Activated CD4-positive, alpha-beta T cell treated with anti-CD3 and anti-CD28 coated beads for 24 hours (primary cell): ENCODE measurements at places on chromosomes 5 and 9.

GRCh38 chr9:88429595-88430430 is 41.6 kb downstream of the SPIN1 start:
- DNase-seq = no peak

- no peak for DNase-seq
Observed at GRCh38 chr9:17556255-17556654, 22.6 kb upstream of the SH3GL2 start.

- DNase-seq = no peak
Observed at GRCh38 chr5:120644516-120644915, 180.4 kb downstream of the PRR16 start.

GRCh38 chr9:98040212-98040611 is 16.3 kb upstream of the NANS start:
- DNase-seq = no peak

GRCh38 chr5:41252036-41252435 is 38.7 kb upstream of the C6 start:
- no peak for DNase-seq

GRCh38 chr9:81145331-81145963 is 543.9 kb downstream of the TLE1 start:
- DNase-seq = no peak

GRCh38 chr9:96219026-96219899 is 82.7 kb downstream of the HSD17B3 start:
- peak; percentile 16 for DNase-seq

- DNase-seq = no peak
Observed at GRCh38 chr5:164650427-164650826, 1145.0 kb downstream of the MAT2B start.

DNA sequence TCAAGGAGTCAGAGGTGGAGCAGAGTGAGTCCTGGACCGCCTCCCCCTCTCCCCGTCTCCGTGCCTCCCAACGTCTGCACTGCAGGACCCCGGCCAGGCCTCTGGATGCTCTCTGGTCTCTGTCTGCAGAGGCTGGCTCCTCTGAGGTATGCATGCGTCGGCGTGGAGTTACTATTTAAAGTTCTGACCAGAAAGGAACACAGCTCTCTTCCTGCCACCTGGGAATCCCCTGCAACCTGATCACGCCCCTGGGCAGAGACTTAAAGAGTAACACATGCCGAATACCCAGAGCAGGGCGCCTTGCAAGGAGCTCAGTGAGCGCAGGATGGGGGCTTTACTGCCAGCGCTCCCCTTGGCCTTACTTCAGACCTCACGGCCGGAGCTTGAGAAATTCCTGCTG is 16.0 kb downstream of the ANXA6 start:
- no peak for DNase-seq

DNA sequence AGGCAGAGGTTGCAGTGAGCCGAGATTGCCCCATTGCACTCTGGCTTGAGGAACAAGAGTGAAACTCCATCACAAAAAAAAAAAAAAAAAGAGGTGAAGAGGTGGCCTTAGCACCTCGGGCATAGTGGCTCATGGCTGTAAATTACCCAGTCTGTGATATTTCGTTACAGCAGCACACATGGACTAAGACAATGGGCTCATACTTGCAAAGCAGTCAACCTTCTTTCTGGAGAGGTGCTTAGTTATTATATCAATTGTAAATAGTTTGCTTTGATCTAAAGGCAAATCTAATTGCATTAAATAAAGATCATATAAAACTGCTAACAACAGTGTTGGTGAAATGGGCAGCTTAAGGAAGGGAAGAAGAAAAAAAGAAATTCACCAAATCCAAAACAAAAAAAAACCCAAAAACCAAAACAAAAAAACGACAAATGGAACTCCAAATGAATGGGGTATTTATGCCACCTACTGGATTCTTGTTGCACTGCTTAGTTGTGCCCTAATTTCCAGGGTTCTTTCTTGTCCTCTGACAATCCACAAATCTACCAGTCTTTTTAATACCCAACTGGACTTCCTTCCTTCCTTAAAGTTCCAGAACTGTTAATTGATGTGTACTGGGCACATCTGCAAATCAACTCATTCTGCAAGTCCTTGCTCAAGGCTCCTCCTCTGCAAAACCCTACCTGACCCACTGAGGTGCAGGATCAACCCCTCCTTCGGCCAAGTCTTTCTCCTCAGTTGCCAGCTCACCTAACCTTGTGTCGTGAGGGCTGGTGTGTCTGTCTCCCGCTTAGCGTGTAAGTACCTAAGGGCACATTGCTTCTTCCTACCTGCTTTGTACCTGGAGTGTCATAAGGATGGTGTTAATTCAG is 35.0 kb upstream of the DMRT1 start:
- no peak for DNase-seq

- no peak for DNase-seq
Observed at GRCh38 chr9:138105561-138106505, 228.3 kb downstream of the CACNA1B start.

DNA sequence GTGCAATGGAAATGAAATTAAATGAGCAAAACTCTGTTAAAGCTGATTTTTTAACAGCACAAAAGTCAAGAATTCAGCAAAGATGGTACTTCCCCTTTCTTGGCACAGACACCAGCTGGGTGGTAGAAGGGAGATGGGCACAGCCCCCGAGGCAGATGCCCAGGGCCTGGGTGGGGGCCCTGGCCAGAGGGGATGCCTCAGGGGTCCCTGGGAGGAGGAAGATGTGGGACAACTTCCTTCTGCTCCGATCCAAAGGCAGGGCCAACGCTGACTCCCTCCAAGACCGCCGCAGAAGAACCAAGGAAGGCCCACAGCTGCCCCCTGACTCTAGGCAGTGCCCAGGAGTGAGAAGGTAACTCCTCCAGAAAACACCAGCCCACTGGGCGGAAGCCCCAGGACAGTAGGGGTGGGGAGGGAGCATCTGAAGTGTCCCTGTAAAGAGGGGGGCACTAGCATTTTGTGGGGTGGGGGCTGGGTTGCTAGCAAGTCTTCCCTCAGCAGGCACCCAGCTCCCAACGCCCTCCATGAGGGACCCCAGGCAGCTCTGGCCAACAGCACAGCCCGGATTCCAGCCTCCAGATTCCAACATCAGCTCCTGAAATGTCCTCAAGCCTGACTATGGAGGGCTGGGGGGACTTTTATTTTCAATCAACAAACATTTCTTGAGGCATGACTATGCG is 4.9 kb downstream of the NACC2 start:
- no peak for DNase-seq

- DNase-seq = no peak
Observed at GRCh38 chr9:131480258-131480657, 22.5 kb upstream of the POMT1 start.

DNA sequence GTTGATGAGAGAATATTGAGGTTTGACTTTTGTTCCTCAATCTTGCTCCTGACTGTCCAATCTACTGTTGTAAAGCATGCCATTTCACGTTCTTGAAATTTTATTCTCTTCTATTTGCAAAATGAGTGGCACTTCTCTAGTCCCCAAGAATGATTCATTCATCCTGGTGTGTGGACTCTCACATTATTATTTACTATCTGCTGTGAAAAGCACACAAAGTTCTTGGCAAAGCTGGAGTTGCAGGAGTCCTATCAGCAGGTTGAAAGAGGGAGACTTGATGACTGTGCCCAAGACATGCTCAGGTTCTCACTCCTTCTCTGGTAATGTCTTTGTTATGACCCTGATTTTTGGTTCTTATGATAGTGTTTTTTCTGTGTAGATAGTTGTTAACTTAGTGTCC is 382.6 kb downstream of the DMRTA1 start:
- DNase-seq = no peak

GRCh38 chr5:167634432-167634831 is 657.0 kb upstream of the WWC1 start:
- no peak for DNase-seq

DNA sequence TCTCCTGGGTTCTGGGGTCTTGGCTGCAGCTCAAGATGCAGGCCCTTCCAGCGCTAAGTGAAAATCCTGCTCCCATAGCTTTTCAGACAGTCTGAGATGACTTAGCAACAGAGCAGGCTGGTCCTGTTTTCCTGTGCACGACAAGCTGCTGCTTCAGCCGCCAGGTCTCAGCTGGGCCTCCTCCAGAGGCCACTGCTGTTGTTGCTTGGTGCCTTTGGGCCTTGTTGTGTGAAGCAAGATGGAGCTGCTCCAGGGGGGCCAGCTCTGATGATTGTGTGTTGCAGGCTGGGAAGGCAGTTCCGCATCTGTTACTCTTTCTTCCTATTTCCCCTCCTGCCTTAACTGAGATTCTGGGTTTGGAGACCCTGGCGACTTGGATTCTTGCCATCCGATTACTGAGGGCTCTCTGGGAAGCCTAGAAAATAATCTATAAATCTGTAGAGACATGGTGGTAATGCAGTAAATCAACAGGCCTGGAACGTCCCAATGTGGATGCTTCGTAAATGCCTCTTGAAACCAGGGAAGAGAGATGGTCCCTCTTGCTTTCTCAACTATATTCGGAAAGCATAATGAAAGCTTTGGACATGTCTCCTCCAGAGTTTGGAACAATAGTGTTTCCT is 3.2 kb downstream of the MAP1B start:
- DNase-seq = no peak

DNA sequence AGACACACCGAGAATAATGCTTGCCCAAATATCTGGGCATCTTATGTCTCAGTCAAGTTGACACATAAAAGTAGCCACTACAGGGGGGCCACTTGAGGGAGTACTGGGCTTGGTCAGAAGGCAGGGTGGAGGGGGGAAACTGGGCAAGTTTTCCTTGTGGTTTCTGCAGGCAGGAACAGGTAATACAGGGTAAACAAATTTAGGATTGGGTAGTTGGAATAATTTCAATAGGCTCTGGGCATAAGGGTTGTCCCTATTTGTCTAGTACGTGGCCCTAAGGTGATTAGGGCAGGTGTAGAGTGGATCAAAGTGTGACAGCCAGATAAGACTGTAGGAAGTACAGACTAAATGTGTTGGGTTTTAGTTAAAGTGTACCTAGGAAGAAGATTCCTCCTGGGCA is 353.1 kb downstream of the TLE4 start:
- no peak for DNase-seq

DNA sequence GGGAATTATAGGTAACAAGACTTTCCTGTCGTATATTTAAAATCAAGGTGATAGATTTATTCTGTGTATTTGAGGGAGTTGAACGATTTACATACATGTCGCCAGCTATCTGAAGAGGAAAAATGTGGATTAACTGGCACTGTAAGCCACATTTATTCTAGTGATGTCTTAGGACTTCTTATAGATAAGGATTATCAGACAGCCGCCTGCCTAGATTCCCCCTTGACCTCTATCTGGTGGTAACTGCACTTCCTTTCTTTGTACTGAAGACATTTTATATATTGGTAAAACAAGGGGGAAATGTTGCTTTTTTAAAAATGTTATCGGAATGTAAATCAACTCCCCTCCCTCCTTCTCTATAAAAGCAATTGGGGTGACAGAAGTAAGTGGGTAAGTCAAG is 39.3 kb upstream of the F2RL2 start:
- no peak for DNase-seq

DNA sequence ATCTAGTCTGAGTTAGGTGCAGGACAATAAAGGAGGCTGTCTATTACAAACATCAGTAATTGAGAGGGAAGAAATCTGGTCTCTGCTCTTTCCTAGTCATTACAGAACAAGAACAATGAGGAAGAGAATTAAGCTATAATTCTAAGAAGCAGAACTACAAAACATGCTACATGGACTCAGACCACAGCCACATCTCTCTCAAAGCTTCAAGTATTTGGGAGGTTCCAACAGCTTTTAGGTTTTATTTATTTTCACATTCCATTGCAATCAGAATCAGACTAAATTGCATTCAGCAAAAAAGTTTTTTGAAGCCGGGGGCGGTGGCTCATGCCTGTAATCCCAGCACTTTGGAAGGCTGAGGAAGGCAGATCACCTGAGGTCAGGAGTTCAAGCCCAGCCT is 1.1 kb upstream of the GRPEL2 start:
- no peak for DNase-seq

DNA sequence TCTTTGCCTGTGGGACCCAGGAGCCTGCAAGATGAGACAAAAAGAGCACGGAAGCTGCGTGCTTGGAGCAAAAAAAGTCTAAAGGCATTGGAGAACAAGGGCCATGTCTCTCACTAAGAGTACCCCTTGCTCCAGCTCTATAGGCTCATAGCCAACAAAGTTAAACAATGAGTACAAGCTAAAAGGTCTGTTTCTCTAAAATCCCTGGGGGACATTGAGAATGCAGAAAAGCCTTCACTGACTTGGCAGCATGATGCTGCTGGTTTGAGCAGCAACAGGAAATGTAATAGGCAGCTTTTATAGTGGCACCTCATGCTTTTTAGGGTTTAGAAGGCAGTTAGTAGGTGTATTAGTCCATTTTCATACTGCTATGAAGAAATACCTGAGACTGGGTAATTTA is 287.5 kb downstream of the SMARCA2 start:
- no peak for DNase-seq

DNA sequence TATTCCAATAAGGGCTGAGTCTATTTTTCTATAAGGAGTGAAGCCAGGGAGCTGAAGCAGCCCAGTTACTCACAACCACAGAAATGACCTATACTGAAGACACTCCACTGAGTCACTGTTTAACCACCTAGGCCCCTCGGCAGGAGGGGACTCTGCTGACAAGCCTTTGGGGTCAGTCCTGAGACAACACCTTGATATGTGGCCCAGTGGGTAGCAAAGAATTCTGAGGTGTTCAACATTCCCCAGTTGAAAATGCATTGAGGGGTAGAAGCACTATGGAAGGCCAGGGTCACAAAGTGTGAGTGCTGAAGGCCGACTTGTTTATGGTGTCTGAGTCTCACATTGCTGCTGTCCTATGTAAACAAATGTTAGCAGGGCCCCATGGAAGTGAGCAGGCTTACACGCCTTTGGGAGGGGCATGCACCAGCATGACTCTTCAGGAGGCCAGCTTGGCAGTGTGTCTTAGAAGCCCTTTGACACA is 112.6 kb upstream of the NFIL3 start:
- no peak for DNase-seq

DNA sequence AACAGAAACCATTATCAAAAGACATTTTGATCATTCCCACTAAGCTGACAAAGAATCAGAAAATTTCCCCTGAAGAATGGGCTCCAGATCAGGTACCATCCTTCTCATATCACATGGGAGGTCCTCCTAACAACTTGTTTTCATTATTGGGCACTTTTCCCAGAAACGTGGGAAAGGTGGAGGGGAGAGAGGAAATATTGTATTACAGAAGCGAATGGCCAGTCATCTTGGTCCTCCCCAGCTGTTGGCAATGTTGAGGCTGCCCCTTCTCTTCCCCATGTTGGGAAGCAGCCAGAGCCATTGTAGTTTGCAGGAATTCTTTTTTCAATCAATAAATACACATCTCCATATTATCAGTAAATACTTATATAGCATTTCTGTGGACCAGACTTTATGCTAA is 126.2 kb upstream of the ZNF608 start:
- no peak for DNase-seq

GRCh38 chr5:123708074-123708806 is 196.3 kb downstream of the CSNK1G3 start:
- no peak for DNase-seq

DNA sequence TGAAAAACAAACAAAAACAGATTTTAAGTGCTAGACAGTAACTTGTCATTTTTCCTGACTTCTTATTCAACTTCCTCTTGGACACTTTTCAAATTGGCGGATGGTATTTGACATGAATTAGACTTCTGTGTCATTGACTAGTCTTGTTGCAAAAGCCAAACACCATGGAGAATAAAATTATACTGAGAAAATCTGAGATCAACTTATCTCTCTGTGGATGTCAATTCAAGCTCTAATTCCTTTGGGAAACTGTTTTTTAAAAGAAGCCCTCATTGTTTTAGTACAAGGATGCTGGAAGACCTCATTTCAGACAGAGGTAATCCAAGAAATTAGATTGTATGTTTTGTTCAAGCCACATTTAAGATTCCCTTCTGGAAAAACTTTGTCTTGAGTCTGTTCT is 831.0 kb downstream of the SEMA5A start:
- DNase-seq = no peak

- no peak for DNase-seq
Observed at GRCh38 chr9:125433461-125434011, 171.9 kb downstream of the GAPVD1 start.

GRCh38 chr5:109990723-109991359 is 301.1 kb downstream of the MAN2A1 start:
- DNase-seq = no peak
